CD4-positive, alpha-beta T cell treated with Interleukin-12 subunit alpha and Interleukin-12 subunit beta, for 1 hour (primary cell): ENCODE measurements at places on chromosomes 4 and X.
A peak's percentile ranks its signal among the peaks of the same experiment; 100 is the strongest.

- DNase-seq: no peak
These were observed 77.4 kb upstream of the NAP1L5 start for GRCh38 chr4:88775026-88775425.

DNA sequence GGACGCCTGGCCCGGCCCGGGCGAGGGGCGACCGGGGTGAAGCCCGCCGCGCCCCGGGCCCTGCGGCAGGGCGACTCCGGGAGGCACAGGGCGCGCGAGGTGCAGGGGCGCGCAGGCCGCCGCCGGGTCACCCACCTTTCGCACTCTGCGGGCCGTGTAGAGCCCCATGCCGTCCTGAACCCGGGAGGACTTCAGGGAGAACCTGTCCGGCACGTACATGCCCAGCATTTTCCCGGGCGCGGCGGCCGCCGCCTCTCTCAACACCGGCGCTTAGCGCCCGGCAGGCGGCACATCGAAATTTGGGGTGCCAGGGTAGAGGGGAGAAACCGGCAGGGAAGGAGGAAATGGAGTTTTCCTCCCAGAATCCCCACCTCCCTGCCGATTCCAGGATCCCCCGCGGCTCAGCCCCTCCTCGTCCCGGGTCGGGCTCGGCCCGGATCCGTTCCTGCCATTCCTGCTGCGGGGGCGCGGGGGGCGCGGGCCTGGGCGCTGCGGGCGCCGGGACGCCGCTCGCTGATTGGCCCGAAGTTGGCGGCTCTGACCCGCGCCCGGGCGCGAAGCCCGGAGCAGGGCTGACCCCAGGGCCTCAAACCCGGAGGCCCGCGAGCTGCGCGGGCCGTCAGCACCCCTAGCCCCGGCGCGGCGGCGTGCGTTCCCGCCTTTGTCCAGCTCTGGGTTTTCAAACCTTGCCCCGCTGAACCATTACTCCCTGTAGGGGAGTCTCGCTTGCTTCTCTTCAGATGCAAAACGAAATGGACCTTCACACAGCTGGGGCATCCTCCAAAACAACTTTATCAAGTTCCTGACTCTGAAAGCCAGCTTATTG is at the start of gene PRDM5:
PRDM5 (minus strand) TSS at position 346 of the 826 bp plus-strand sequence; CDS start at position 228, 118 bp downstream.
- peak; percentile 6 for DNase-seq

DNA sequence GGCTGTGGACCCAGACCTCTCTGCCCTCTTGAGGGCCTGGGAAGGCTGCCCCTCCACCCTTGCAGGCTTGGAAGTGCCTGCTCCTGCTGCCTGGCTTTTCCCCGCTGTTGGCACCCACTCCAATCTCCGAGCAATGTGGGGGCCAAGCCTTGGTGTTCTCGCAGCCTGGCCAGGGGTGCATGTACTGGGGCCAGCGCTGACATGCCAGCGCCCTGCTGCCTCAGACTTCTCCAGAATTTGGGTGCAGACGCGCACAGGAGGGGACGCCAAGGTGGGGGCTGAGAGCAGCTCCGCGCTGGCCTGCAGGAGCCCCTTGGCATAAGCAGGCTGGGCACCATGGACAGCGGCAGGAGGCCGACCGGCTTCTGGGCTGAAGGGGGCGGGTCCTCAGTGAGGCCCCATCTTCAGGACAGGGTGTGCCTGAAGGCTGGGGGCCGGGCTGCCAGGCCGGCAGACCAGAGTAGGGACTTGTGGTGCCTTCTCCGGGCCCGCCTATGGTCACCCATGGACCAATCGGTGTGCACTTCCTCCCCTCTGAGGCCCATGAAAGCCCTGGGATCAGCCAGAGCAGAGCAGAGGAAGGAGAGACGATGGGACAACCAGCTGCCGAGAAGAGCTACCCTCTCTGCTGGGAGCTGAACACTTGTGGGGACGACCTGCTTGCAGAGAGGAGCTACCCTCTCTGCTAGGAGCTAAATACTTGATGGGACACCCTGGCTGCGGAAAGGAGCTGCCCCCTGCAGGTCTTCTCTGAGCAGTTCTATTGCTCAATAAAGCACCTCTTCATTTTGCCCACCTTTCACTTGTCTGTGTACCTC is 118.3 kb downstream of the DNAAF6 start:
- DNase-seq: peak; percentile 0

GRCh38 chrX:107701493-107702121 is 73.3 kb downstream of the PRPS1 start:
- no peak for DNase-seq

DNA sequence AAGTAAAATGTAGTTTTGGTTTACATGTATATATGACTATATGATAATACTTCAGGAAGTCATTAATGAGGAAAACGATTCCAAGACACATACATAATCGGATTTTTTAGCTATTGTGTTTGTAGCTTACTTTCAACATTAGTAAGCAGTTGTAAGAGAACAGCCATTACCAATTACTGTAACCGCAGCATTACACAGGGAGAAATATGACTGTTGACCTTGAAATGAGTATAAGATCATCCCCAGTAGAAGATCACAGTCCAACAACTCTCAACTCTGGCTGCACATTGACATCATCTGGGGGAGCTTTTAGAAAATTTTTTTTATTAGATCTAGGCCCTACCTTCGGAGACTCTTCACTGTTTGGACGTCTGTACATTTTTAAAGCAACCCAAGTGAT is 762.0 kb upstream of the MAGEB2 start:
- no peak for DNase-seq

DNA sequence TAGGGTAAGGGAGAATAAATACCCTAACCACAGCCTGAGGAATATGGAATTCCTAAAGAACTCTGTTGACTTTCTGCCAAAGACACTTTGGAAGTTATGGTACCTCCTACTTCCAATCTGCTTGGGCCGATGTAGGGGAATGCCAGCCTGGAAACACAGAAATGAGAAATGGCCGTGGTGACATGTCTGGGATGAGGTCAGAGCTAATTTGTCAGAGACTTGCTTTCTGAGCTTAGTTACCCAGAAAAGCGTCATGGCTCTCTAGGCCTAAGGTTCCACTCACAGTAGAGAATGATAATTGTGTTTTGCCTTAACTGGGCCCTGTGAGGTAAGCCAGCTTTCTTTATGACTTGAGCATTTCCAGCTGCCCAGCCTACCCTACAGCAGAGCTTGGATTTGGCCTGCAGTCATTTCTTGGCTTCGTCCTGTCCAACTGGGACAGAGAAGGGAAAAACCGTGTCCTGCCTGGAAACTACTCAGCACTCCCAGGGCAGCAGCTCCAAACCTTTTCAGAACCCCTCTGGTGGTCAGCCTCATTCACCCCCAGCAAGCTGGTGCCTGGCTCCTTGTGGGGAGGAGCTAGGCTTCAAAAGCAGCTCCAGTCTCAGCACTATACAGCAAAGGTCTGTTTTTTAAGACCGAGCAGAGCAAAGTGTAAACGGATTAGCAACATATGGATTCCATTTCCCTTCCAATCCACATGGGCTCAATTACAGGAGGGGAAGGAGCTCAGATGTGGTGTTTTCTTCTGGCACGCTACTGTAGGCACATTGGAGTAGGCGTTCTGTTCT is 92.3 kb downstream of the RLIM start:
- no peak for DNase-seq

GRCh38 chr4:141011901-141012315 is 121.4 kb downstream of the RNF150 start:
- no peak for DNase-seq

DNA sequence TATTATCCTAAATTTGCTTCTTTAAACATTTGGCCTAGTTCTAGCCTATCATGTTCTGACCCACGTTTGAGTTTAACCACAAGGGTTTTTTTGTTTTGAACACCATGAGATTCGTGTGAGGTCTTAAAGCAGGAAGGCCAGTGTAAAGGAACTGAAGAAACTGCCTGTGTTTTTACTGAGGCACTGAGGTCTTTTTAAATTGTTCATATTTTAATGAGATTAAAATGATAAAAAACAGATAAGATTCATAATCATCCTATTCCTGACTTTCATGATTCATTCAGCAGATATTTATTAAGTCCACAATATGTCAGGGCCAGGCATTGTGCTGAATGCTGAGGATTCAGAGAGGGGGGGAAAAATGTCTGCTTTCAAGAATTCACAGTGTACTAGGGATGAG is 3.2 kb downstream of the RPS6KA3 start:
- DNase-seq: peak; percentile 63

- no peak for DNase-seq
These were observed 256.6 kb downstream of the SPRY1 start for GRCh38 chr4:123653236-123653635.

GRCh38 chrX:38961936-38962335 is 160.7 kb downstream of the MID1IP1 start:
- DNase-seq: no peak

DNA sequence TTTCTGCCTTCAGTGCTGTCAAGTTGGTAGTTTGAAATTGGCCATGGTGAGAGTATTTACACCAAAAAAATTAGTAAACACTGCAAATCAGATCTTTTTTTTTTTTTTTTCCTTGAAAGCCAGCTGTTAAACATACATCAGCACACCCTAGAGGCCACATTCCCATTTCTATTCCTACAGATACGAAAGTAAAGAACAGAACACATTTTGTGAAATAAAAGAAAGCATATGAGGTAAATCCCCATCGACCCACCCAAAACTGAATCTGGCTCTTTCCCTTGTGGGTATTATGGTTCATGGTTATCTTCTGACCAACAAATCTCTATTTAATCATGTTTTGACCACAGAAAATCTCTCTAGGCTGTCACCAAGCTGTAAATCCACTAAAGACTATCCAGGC is 41.8 kb upstream of the AP1AR start:
- no peak for DNase-seq

DNA sequence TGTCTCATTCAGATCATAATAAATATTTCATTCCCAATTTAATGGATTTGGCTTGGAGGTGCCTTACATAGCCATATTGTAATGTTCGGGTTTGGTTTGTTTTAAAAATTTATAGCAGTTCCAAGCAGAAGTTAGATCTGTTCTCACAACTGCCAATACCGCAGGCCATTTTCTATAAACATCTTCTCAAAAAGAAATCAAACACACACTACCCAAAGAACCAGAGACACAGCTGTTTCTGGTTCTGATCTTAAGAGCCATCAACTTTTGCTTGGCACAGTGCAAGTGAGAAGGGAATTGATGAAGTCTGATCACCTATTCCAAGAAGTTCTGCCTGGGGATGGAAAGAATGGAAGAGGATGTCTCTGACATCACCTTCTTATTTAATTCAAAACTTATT is 22.9 kb downstream of the MID1IP1 start:
- DNase-seq: no peak

DNA sequence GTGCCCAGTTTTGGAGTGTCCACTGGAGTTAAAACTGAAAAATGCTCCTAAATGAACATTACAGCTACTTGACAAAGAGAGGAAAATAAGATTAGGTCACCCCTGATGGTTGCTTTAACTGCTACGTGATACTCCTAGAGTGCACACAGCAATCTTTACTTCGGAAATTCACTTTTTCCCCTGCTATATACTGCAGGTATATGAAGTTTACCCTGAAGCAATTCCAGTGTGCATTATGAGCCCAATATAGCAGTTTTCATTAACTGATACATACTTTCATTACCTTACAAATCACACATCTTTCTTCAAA is 773 bp upstream of the ZNF827 start:
- DNase-seq: no peak

DNA sequence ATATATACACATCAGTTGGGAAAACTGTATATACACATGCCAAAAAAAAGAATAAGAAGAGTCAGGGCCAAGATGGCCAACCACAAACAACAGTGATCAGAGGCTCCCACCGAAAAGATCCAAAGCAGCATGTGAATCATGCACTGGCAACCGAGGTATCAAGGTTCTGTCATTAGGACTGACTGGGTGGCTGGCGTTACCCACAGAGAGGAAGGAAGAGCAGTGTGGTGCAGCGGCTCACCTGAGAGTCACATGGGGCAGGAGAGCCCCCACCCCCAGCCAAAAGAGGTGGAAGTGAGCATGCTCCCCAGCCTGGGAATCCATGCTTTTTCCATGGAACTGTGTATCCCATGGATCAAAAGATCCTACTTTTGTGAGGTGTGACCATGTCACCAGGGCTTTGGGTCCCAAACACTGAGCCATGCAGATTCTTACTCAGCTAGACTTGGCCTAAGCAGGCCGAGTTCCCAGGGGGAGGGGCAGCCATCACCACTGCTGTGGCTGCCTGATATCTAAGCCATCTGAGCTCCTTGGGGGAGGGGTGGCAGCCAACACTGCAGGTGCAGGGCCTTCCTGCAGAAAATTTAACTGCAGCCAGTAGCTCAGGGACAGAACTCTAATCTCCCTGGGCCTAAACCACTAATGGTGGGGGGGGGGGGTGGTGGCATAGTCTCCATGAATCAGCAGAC is 52.8 kb downstream of the P2RY10 start:
- peak; percentile 39 for DNase-seq

GRCh38 chrX:150873616-150874015 is 24.9 kb downstream of the CD99L2 start:
- no peak for DNase-seq

DNA sequence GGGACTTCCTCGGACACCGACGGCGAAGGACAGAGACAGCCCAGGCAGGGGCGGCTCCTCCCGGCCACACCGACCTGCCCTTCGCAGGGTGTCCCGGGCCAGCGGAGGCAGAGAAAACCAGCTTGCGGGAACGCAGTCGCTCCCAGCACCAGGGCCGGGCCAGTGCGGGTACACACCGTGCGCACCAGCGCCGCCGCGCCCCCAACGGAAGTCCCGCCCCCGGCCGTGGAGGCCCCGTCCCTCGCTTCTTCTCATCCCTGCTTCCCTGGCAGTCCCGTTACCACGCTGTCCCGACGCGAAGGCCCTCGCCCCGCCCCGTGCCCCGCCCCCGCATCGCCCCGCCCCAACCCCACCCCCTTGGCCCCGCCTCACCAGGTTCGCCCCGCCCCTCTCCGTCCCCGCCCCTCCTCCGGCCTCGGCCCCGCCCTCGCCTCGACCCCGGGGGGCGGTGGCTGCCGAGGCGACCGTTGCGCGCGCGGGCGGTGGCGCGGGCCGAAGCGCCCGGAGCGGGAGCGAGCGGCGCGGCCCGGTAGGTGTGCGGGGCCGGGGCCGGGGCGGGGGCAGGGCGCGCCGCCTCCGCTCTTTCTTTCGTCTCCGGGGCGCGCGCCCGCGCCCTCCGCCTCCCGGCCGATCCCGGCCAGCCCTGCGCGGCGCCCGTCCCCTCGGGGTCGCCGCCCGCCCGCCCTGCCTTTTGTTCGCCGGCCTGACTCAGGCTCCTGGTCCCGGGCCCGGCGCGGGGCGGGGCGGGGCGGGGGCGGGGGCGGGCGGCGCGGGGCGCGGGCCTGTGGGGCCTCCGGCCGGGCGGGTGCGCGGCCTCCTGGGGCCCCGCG is at the start of gene RGS12:
RGS12 (plus strand) TSS at position 451 of the 830 bp plus-strand sequence. CDS start 23,150 bp downstream, outside the sequence.
- DNase-seq: peak; percentile 89

DNA sequence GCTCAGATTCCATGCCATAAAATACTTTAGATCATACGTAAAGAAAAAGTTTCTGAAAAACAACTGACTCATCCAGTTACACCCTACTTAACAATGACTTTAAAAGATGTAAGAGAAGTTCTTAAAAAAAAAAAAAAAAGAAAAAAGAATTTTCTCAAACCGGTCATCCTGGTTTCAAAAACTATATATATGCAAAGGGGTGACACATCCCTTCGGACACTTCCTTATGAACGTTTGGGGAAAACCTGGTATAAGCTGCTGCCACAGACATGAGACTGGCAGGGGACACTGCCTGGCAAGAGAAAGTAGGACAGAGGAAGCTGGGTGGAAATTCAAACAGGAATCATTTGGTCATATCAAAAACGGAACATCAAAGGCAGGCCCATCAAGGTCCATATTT is 81.2 kb upstream of the PRSS48 start:
- DNase-seq: no peak
